ENCODE measurements at places on chromosomes 7 and 10.

DNA sequence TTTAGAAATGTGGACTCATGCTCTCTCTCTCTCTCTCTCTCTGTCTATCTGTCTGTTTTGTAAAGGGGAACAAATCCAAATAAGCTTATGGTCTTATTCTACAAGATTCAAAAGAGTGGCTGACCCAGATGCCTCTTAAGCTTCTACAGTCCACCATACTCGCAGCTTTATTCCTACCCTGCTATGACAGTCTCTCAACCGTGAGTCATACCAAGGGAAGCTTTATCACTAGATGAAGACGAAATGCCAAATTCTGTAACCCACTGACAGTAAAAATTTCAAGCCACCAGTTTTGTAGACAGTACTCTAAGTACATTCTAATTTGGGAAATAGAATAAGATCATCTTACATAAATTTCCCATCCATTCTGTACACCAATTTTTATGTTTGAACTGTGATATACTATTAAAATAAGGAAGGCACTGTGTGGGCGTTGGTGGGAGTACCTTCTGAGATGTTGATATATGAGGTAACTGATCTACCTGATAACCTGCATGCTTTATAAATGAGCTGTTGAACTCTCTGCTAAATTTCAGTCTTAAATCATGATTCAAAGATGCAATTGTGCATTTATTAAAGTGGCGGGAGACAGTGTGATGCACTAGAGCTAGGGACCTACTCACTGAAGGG is 153.2 kb downstream of the KLF6 start:
- DNase-seq: no peak

GRCh38 chr10:71265201-71265575 is 52.8 kb downstream of the UNC5B start:
- no peak for DNase-seq

GRCh38 chr7:116018731-116019130 is 11.8 kb downstream of the TFEC start:
- DNase-seq: no peak

- DNase-seq: no peak
Measured at GRCh38 chr7:7830122-7830878, 111.9 kb upstream of the RPA3 start.

DNA sequence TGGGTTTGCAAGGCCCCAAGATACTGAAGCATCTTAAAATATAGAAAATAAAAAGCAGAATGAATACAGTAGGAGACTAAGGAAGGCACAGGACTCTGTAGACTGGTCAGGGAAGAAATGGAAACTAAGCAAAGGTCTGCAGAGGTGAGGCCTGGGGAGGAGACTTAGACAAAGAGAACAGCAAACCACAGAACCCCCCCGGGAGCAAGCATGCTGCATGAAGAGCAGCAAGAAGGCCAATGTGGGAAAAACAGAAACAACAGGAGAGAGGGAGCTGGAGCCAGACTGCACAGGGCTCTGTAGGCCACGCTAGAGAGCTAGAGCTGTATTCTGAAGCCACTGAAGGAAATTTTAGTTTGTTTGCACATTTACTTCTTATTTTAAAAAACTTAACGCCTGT is 45.7 kb upstream of the ARID5B start:
- no peak for DNase-seq

- DNase-seq: no peak
Measured at GRCh38 chr7:25643286-25643685, 415.0 kb upstream of the NPVF start.

DNA sequence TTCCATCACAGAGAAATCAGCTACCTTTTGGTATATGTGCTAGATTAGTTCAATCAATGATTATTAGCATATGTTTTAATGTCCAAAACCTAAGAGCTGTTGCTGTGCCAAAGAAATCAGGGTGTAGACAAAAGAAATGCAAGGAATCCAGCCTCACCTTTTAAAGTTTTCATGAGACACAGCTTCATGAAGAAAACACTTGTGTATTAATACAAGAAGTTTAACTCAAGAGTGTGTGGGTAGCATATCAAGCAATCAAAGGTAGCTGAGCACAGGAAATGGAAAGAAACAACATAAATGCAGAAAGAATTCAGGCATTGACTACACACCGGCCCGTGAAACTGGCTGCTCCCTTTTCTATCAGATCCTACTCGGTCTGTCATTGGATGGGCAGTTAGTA is 76.0 kb upstream of the CAV2 start:
- no peak for DNase-seq

GRCh38 chr7:128137181-128137580 is 103.9 kb upstream of the LEP start:
- DNase-seq: no peak
